Activated CD8-positive, alpha-beta memory T cell treated with anti-CD3 and anti-CD28 coated beads for 1 hour (primary cell): ENCODE measurements at places on chromosomes 1 and 21.

DNA sequence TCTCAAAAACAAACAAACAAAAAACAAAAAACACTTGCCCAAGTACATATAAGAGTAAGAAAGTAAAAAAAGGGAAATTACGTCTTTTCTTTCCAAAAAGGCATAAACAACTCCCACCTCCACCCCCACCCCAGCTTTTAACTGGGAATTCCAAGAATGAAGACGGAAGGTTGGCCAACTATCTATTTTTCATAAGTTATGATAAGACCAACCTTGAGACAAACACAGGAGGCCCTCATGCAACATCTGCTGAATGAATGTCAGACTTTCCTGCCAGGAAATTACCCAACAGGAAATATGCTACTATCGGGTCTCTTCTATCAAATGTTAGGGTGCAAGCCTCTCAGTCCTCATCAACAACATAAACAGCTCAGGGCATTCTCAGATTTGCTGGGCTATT lies 1.9 kb downstream of the BSDC1 start:
- no peak for DNase-seq

- DNase-seq = no peak
Measured at GRCh38 chr1:159444511-159444910, 5.0 kb downstream of the OR10J1 start.

DNA sequence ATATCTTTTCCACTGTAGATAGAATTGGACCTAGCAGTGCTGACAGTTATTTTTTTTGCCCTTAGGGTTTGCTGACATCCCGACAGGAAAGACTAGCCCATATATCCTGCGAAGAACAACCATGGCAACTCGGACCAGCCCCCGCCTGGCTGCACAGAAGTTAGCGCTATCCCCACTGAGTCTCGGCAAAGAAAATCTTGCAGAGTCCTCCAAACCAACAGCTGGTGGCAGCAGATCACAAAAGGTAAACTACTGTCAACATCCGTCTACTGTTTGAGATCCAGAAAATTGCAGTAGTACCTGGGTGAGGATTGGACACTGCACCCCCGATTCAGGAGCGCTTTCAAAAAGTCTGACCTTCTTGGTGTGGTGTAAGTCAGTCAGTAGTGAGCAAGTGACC lies 55.8 kb downstream of the CENPF start:
- no peak for DNase-seq

- no peak for DNase-seq
Measured at GRCh38 chr1:161390559-161390858, 22.8 kb upstream of the CFAP126 start.

GRCh38 chr1:22053861-22054770 lies 1.6 kb downstream of the CDC42 start:
- DNase-seq = no peak

- no peak for DNase-seq
Measured at GRCh38 chr1:43552813-43553212, 22.1 kb downstream of the PTPRF start.

GRCh38 chr1:83698644-83699043 lies 300.3 kb downstream of the TTLL7 start:
- DNase-seq = no peak

GRCh38 chr1:2203671-2204414 lies 9.3 kb upstream of the FAAP20 start:
- no peak for DNase-seq

GRCh38 chr21:42009018-42009830 lies 936 bp downstream of the ZBTB21 start:
- no peak for DNase-seq

GRCh38 chr1:242002072-242002471 lies 3.2 kb upstream of the MAP1LC3C start:
- no peak for DNase-seq

DNA sequence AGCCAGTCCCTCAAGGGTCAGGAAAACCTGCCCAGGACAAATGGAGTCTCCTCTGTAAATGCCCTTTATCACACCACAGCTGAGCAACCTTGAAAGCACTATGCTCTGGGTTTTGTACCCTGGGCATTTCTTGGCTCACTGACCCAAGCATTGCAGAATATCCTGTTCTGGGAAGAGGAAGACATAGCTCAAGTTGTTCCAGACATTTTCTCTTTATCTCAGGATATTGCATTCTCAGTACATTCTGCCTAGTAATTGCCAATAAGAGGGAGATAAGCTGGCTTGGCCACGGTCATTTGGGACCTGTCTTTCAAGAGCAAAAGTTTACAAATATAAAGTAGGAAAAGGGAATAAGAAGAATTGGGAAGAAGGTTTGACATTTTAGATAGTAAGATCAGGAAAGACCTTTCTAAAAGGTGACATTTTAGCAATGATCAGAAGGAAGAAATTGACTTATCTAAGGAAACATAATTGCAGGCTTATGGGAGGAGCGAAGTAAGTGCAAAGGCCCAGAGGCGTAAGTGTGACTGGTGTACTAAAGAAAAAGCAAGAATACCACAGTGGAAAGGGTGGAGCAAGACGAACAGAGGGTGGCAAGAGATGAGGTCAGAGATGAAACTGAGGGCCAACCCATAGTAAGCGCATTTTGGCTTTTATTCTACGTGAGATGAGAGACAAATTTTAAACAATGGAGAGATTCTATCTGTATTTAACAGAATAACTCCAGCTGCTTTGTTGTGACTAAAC lies 394.0 kb upstream of the CXADR start:
- DNase-seq = no peak

GRCh38 chr1:181522864-181523263 lies 39.5 kb downstream of the CACNA1E start:
- DNase-seq = no peak

- DNase-seq = peak; percentile 38
Measured at GRCh38 chr1:201709564-201710295, 119.2 kb upstream of the IPO9 start.

DNA sequence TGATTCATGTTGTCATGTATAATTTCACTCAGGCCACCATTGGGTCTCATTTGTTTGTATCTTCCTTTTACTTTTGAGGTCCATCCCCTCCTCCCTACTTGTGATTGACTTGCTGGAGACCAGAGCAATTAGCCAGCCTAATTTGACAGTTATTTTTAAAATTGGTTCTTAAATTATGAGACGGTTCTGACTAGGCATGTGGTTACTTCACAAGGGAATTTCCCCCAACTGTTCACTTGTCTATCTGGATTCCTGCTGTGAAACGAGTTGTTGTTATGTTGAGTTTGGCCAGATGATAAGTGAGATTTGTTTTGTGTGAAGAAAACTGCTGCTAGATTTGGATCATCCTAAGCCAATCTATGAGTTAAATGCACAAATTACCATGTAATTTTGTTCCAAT lies 359.1 kb downstream of the BARHL2 start:
- no peak for DNase-seq
